Bone marrow (tissue), 2 donors: ENCODE measurements at places on chromosomes 5 and 9.

GRCh38 chr5:129960831-129961230 lies 56.6 kb downstream of the CHSY3 start:
- no peak for DNase-seq

GRCh38 chr5:87151547-87151946 lies 116.1 kb upstream of the RASA1 start:
- no peak for DNase-seq

GRCh38 chr5:75274486-75274885 lies 37.8 kb upstream of the ANKRD31 start:
- DNase-seq = no peak

DNA sequence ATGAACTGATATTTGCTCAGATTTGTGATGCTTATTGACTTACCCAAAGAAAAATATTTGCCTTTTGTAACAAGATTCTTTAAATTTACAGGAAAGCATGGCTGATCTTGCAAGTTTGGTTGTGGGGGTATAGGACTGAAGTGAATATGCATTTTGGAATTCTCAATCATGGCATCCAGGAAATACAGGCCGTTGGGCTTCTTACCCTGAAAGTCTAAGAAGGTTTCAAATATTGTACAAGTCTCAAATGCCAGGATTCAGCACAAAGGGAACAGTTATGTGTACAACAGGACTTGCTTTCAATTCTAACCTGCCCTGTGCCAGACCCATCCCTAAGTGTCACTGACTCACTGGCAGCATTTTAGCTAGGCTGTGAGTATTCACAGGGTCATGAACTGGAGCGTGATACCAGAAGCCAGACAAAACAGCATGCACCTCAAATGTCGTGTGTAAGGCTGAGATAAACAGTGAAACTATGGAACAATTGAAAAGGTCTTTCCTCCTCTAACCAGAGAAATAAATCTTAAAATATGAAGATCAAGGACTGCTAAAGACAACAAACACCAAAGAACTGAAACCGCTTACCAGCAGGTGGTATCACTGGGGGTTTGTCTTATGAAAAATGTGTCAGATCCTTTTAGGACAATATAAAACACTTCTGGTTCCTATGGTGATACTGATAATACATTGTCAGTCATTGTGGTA lies 168.6 kb upstream of the RGMB start:
- no peak for DNase-seq

DNA sequence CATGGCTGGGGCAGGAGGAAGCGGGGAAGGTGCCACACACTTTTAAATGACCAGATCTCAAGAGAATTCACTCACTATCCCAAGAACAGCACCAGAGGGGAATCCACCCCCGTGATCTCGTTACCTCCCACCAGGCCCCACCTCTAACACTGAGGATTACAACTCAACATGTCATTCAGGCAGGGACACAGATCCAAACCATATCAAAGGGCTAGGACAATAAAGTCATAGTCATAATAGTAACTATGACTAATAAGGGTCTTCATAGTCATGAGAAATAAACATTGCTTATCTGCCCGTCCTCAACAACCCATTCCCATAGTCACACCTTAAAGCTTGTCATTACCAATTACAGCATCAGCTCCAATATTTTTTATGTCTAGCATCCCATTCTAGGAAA lies 65.3 kb upstream of the SMC2 start:
- DNase-seq = no peak

DNA sequence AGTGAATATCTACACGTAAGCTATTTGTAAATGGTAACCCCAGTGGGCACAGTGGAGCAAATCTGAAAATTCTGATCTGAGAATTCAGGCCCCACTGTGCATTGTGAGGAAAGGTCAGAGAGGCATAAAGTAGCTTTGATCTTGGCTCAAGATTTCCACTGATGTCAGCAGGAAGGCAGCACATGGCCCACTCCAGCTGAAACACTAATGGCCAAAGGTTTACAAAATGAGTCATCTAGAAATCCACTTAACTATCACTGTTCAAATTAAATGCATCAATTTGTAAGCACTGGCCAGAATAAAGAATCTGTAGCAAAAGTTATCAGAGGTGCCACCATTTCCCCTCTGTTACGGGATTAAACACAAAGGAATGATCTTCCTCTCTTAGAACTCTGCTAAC lies 191.6 kb downstream of the C9orf152 start:
- DNase-seq = no peak

GRCh38 chr5:90518661-90519060 lies 10.7 kb downstream of the LYSMD3 start:
- no peak for DNase-seq

DNA sequence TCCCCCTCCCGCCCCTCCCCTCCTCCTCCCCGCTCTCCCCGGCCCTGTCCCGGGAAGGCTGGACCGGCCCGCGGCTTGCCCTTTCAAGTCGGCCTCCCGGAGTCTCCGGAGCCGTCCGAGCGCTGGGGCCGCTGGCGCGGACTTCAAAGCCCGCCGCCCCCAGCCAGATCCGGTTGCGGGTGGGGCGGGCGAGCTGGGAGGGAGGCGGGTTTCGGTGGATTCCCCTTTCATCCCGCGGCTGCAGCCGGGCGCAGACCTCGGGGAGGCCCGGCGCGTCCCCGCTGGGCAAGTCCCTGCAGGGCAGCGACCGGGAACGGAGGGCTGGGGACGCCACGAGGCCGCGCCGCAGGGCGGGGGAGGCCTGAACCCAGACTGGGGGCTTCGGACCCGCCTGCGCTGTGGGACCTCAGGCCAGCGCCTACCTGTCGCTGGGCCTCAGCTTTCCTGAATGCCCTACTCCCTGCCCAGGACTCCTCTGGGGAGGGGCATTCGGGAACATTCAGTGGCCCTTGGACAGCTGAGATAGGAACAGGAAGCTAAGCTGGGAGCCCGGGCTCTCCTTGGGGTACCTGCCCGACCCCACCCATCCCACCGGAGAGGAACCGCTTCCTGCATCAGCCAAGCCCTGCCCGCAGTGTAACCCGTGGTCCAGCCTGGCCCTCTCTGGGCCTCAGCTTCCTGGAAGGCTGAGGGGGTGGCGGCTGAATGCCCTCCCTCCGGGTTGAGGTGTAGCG lies 23.4 kb downstream of the C9orf50 start:
- no peak for DNase-seq

DNA sequence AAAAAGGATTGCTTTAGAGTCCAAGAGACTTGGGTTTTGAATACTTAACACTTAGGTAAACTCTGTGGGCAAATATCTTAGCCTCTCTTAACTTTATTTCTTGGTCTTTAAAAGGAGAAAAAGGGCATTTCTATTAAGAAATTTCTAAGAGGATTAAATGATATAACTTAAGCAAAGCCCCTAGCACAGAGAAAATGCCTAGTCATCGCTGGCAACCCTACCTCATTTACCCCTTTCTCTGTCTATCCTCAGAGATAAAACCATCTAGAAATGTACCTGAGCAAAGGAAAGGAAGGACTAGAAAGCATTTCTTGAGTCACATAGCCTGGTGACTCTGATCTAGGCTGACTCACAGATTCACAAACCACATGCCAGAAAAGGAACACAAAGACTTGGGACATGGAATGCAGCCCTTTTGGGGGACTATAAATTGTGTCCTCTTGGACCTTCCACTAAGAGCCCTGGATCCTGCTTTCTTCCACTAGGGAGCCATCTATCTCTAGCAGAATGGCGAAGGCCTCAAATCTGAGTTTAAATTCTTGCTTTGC lies 120.6 kb downstream of the FOXD1 start:
- DNase-seq = no peak

- DNase-seq = no peak
Measured at GRCh38 chr5:151700820-151701219, 14.1 kb upstream of the SPARC start.

DNA sequence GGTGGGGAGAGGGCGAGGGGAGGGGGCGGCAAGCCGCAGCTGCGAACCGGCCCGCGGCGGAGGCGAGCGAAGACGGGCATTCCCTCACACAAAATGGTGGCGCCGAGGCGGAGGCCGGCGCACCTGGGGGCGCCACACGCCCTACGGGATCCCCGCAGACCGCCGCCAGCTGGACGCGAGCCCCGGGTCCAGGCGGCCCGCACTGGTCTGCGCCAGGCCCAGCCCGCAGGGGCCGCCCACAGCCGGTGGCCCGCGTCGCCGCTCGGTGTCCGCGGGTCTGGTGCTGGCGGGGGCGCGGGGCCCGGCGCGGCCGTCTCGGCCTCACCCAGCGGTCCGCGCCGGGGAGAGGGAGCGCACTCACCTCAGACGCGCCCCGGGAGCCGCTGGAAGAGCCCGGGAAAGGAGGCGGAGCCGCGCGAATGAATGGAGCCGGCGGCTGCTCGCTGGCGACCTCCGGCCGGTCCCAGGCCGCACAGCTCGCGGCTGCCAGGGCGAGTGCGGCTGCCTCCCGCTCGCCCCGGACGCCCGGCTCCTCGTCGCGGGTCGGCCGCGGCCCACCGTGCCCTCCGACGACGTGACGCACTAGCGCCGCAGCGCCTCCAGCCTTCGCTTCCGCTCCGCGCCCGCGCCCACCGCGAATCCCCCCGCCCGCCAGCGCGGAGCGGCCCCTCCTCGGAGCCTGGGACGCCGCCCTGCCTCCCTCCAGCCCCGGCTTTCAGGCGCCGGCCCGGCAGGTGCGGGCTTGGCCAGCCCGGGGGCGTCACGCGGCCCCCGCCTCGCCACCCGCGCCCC lies at the start of gene FAM169A:
Gene FAM169A (minus strand): TSS at position 584 of the 792 bp plus-strand sequence. CDS start 24,711 bp downstream, outside the sequence.
- no peak for DNase-seq

- DNase-seq = no peak
Measured at GRCh38 chr9:89751079-89751825, 146.4 kb downstream of the GADD45G start.

GRCh38 chr5:132203464-132203818 lies 24.2 kb downstream of the P4HA2 start:
- no peak for DNase-seq

GRCh38 chr5:142584891-142585290 lies 101.0 kb downstream of the FGF1 start:
- DNase-seq = no peak

- DNase-seq = no peak
Measured at GRCh38 chr5:18105449-18105848, 471.2 kb downstream of the TAF11L14 start.

- DNase-seq = no peak
Measured at GRCh38 chr5:109030360-109031143, 282.9 kb downstream of the FER start.

- no peak for DNase-seq
Measured at GRCh38 chr9:37382161-37382981, 40.1 kb upstream of the GRHPR start.

DNA sequence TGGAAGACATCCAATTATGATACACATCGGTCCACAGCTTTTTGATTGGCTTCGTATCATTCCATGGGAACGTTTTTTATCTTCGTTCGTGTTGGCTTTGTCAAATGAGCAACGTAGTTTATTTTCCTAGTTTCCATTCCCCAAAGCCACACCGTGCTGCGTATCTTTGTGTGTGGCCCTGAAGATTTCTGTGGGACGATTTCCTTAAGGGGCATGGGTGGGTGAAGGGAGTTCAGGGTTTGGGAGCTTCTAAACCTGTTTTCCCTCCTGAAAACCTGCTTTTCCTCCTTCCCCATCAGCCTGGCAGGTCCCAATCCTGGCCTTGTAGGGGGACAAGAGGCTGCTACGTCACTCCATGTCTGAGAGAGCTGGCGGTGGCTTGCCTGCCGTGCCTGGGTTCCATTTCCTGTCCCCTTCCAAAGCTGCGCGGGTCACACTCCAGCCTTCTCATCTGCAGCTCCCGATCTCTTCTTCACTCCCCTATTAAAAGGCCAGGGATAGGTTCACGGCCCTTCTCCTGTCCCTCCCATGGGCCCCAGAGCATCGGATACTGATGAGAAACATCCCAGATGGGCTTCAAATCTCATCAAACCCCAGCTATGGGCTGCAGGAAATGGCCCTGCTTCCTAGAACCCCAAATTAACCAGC lies 23.5 kb upstream of the ASS1 start:
- DNase-seq = no peak

DNA sequence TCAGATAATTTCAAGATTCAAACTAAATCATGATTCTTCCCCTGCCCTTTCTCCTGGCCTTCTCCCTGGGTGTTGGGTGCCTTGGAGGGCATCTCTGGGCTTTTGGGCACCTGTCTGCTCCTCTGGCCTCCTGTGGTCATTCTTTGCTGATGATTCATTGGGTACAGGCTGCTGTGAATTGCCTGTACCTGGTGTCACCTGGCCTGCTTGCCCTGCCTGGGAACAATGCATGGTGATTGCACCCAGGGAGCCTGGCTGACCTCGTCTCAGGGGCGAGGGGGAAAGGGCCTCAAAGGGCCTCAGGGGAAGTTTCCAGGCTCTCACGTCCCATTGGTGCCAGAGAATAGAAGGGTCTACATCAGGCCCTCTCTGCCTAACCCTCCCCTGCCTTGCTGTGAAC lies 20.1 kb upstream of the CKMT2 start:
- no peak for DNase-seq

GRCh38 chr9:133812077-133812868 lies 74.1 kb upstream of the SARDH start:
- no peak for DNase-seq

- DNase-seq = no peak
Measured at GRCh38 chr9:130240410-130241197, 25.0 kb upstream of the HMCN2 start.

- no peak for DNase-seq
Measured at GRCh38 chr5:166708291-166708690, 1583.2 kb upstream of the WWC1 start.

DNA sequence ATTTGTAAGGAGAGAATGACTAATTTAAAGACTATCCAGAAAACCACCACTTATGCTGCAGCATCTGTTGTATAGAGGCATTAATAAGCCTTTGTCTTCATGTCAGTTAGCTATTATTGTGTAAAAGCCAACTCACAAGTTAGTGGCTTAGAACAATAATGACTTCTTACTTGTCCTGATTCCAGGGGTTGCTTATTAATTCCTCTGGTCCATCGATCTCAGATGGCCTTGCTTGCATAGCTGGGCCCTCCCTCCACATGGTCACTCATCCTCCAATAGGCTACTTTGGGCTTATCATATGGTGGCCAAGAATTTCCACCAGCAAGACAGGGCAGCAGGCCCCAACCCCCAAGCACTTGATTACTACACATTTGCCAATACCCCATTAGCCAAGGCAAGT lies 44.5 kb upstream of the STK32A start:
- no peak for DNase-seq

DNA sequence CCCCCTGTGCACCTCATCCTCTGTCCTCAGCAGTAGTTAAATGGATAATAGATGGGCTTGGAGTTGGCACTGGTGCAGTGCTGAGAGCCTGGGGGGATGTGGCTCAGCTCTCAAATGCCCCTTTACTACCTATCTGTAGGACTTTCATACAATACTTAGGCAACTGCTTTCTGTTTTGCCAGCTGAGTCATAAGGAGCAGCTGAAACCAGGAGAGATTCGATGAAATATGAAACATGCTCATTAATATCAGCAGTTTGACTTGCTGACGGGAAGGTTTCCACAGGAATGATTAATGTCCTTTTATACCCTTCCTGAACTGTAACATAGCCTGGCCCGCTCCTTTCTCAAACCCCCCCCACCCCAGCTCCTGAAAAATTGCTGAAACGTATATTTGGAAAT lies 142.6 kb downstream of the SAXO1 start:
- no peak for DNase-seq

- no peak for DNase-seq
Measured at GRCh38 chr5:3715062-3715461, 119.4 kb downstream of the IRX1 start.
